ENCODE measurements at places on chromosomes 3 and 15. TPM values are rescaled to one million over a fixed set of nuclear protein-coding genes. Genes with fewer than 3 reads are reported as not detected.

GRCh38 chr15:45391746-45392583 is 13.6 kb upstream of the GATM start:
- no peak for DNase-seq

GRCh38 chr15:29636921-29637320 is 185.3 kb downstream of the TJP1 start:
- DNase-seq: no peak

DNA sequence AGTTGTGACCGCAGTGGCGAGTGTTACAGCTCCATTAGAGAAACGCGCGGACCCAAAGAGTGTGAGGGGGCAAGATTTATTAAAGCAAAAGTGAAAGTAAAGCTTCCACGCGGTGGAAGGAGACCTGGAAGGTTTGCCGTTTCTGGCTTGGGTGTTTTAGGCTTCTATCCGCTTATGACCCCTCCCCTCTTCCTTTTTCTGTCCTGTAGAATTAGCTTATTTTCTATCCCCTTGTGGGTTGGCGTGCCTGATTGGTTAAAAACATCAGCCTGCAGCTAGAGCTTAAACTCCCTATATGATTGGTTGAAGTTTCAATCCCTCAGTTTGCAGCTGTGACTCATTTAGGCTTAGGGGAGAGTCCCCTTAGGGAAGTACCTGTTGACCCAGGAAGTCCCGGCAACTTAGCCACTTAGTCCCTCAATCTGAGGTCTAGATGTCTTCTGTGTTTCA is 39.6 kb downstream of the C3orf38 start:
- peak; percentile 12 for DNase-seq

- no peak for DNase-seq
Observed at GRCh38 chr15:51856714-51857380, 27.4 kb downstream of the TMOD3 start.

The ARRDC4 gene
- 3.8 TPM for total RNA-seq

DNA sequence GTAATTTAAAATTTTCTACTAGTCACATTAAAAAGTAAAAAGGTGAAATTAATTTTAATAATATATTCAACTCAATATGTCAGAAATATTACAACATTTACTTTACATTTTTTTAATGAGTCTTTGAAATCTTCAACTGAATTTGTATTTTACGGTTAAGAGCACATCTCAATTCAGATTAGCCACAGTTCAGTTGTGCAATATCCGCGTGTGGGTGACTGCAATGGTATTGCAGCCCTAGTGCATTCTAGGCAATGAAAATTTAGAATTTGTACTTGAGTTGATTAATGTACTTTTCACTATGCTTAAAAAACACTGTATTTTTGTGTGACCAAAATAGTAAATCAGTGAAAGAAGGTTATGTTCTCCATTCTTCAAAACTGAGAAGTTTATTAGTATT is 57.3 kb downstream of the CEP63 start:
- no peak for DNase-seq

DNA sequence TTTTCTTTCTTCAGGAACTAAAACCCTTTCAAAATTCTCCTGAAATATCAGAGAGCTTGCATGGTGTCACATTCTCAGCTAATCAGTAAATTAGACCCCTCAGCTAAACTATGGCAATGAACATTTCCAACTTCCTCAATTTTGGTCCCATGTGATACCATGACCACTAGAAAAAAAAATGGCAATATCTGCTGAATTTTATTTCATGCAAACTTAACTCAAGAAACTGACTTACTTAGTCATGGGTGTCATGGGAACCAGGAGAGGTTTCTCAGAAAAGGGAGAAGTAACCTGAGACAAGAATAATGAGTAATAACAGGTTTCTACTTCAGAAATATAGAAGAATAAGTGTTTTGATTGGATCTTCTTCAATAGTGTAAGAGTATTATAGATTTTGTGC is 784.6 kb upstream of the ALCAM start:
- DNase-seq: no peak

GRCh38 chr3:114834175-114834940 is 312.7 kb downstream of the ZBTB20 start:
- DNase-seq: no peak

The CLDN18 gene
- not detected for total RNA-seq

DNA sequence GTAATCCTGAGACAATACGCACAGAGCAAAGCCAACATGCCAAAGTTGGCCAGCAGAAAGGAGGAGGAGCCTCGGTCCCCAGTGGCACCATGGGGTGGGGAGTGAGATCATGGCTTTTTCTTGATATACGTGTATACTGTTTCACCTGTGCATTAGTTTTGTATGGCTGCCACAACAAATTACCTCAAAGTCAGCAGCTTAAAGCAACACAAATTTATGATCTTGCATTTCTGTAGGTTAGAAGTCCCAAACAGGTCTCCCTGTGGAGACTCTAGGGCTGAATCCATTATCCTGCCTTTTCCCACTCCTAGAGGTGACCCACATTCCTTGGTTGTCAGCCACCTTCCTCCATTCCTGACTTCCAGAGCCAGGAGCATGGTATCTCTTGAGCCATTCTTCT is 176.9 kb upstream of the NSMCE3 start:
- DNase-seq: no peak

- no peak for DNase-seq
Observed at GRCh38 chr3:133475245-133476010, 75.6 kb downstream of the BFSP2 start.

The ARPIN gene
- 3.3 TPM for total RNA-seq

DNA sequence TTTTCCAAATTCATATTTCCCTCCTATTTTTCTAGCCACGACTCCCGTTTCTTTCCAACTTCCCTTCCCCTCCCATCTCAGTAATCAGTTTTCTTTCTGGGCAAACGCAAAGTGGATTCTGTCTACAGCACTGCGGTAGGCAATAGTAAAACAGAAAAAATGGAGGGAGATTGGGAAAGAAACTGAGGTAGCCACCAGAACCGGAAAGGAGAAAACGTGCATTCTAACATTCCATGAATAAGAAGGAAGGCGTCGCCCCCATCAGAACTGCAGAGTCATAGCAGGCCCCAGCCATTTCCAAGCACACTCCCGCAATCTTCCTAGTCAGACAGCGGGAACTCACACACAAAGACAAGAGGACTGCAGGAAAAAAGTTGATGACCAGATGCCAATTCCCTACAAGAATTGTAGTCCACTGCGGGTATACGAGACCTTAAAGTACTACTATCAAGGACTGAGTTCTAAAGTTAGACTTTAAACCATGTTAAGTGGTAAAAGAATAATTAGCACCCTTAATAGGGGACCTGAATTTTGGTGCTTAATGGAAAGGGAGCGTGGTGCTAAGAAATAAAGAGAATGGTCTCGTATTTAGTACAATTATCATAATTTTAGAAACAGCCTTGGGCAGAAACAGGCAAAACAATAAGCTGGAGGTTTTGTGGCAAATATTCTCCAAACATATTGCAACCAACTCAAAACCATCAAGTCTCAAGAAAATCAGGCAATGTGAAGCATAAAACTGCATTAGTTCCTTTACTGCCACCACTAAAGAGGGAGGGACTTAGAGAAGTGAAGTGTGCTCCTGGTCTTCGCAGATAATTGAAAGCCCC is 1.4 kb downstream of the PFN2 start:
- DNase-seq: peak; percentile 89

The NR2E3 gene
- total RNA-seq: not detected

- no peak for DNase-seq
Observed at GRCh38 chr15:42356851-42357250, 2.5 kb upstream of the CAPN3 start.

The NFKBIZ gene
- 65.5 TPM for total RNA-seq

DNA sequence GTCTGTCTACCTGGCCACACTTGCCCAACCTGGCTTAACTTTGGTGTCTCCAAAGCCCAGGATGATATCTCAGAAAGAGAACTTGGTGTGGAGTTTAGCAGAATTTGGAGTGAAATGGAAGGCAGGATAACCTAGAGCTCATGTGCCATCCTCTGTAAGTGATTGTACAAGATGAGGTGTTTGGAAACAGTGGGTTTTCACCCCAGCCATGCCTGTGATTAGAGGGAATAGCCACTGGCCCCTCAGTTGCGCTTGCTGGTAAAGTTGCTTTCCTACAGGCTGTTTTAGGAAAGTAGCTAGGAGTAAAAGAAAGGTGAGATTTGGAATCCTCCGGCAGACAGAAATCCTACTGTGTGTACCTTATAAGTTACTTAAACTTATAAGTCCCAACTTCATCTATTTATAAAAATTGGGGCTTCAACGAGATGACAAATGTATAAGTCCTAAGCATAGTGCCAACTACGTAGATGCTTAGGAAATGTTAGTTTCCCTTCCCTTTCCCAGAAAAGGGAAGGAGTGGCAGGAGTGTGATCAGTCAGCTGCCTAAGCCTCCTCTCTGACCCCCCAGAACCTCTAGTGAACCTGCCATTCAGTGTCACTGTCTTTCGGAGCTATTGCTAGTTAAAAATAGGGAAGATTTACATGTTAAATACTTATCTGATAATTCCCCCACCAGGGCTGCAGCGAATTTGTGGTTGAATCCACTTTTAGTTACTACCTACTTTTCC is 13.4 kb upstream of the BMF start:
- DNase-seq: no peak

- DNase-seq: no peak
Observed at GRCh38 chr3:111589303-111590142, 5.6 kb downstream of the ZBED2 start.

The UNC13C gene
- 0.09 TPM for total RNA-seq

DNA sequence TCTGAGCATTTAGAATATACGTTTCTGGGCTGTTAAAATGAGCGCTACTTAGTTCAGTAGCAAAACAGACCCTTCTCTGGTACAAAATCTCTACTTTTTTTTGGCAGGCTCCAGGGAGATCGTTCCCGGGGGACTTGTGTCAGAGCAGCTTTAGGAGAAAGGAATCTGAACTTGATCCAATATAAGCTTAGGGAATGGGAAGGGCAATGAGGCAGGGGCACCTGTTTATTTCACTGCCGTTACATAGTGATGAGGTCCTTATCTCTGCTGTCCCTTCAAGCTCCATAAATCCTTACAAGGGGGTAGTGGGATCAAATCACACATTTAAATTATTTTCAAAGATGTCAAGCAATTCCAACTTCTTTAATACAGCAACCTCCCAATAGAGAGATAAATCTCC is 128.7 kb upstream of the BNIP2 start:
- no peak for DNase-seq

The ZNF619 gene
- total RNA-seq: 1.7 TPM

The CMC1 gene
- total RNA-seq: 5.4 TPM

DNA sequence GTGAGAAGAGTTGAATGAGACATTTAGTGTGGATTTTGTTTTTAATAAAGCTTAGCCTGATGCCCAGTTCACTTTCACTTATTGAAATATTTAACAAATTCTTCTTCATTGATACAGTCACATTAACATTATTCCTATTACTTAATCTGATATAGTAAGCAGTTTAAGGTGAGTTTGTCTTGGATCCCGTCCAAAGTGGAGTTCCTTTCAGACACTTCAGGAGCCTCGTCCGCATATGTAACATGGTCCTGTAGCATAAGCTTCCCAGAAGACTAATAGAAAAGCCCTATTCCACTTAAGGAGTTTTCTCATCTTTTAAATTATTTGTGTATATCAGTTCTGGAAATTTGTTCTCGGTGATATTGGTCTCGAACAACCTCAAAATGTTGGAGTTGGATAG is 39.7 kb upstream of the MLF1 start:
- no peak for DNase-seq

The STRIT1 gene
- not detected for total RNA-seq

DNA sequence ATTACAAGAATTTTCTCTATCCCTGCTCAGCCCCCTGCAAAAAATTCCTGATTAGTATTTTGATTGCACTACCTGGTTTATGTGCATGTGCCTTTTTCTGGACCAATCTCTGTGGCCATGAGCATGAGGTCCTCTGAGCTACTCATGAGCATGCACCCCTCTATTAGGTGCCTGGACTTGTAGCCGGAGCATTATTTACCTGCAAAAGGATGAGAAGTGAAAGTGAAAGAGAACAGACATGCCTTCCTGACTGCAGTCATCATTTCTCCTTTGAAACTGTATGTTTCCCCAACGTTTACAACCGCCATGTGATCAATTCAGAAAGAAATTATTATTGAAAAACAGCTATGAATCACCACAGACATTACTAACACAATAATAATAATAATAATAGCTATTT is 1008.8 kb downstream of the ROBO2 start:
- no peak for DNase-seq

- DNase-seq: no peak
Observed at GRCh38 chr15:79124388-79124787, 33.8 kb upstream of the RASGRF1 start.
